Stomach (tissue), 19 donors: ENCODE measurements at places on chromosomes 4 and X. TPM values are rescaled to one million over a fixed set of nuclear protein-coding genes. Genes with fewer than 3 reads are reported as not detected.

GRCh38 chrX:44088510-44089144 lies 115.4 kb upstream of the NDP start:
- DNase-seq, result no peak

- no peak for DNase-seq
Measured at GRCh38 chrX:129661369-129661768, 6.6 kb upstream of the APLN start.

DNA sequence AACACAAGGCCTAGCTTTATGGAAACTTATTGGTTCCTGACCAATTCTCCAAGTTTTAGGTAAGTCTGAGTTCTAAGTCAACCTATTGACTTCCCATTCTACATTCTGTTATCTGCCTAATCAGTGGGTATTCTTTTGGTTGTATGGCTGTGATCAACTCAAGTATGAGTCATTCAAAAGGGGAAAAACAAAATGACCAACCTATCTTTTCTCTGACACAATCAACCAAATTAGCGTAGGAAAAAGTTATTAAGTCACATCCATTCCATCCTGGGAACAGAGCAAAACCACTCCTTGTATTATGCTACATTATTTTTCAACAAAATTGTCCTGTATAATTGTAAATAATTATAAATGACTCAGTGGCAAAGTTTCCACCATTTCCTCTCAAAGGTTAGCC lies 136.2 kb downstream of the SHROOM4 start:
- DNase-seq, result no peak

DNA sequence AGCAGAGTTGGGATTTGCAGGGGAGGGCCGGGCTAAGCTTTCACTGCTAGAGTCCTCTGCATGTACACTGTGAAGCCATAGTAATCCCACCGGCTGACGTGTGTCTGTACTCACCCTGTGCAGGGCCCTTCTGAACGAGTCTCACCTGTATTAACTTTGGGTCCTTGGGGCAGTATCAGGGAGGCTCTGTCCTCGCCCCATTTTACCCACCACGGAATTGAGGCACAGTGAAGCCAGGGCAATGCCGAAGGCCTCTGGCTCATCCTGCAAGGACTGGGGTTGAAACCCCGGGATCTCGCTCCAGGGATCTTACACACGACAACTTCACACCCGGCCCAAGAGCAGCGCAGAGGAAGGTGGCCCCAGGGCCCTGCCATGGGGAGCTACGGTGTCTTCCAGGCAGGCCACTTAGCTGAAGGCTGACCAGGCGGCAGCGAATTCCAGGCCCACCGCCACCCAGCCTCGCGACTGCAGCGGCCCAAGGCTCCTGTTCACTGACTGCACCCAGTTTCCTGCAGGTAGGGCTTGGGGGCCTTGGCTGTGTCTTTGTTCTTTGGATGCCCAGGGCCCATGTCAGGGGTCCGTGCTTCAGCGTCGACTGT lies 75.5 kb upstream of the ADRA2C start:
- no peak for DNase-seq

The RAP1GDS1 gene
- 11.4 TPM for polyA plus RNA-seq

GRCh38 chr4:108878806-108879205 lies 116.0 kb upstream of the ETNPPL start:
- DNase-seq, result no peak

The ARMCX5 gene
- 7.0 TPM for polyA plus RNA-seq

The NRK gene
- polyA plus RNA-seq, result 0.15 TPM

The STARD8 gene
- polyA plus RNA-seq, result 0.93 TPM

- DNase-seq, result no peak
Measured at GRCh38 chrX:49070988-49071387, 2.8 kb downstream of the PRAF2 start.

- no peak for DNase-seq
Measured at GRCh38 chr4:189071241-189071640, 869.4 kb upstream of the FRG1 start.

The RAB41 gene
- not detected for polyA plus RNA-seq

GRCh38 chr4:149279776-149280175 lies 535.9 kb downstream of the IQCM start:
- peak; percentile 59 for DNase-seq

GRCh38 chr4:123348946-123349345 lies 47.6 kb upstream of the SPRY1 start:
- DNase-seq, result no peak

DNA sequence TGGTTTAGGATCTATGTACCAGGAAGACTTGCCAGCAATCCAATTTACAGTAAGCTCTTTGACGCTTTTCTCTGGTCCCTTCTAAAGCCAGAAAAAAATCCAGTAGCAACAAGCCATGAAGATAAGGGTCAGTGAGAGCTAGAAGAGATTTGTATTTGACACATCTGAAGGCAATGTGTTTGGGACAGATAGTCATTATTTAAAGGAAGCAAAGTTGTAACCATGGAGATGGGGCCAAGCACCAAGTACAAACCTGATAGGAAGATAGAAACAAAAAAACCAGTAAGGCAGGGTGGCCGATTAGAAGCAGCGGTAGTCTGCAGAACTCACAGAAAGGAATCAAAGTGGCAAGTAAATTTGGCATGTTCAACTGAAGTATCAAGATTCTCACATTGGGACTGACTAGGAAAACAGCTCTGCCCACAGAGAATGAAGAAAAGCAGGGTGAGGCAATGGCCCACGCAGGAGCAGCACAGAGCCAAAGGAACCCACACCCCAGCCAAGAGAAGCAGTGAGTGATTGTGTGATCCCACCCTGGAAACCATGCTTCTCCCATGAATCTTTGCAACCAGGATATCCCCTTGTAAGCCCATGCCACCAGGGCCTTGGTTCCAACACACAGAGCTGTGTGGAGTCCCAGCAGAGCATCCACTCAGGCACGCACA lies 12.9 kb upstream of the C4orf54 start:
- no peak for DNase-seq
